ENCODE measurements at places on chromosomes 7 and 10. TPM values are rescaled to one million over a fixed set of nuclear protein-coding genes. Genes with fewer than 3 reads are reported as not detected.
A peak's percentile ranks its signal among the peaks of the same experiment; 100 is the strongest.

DNA sequence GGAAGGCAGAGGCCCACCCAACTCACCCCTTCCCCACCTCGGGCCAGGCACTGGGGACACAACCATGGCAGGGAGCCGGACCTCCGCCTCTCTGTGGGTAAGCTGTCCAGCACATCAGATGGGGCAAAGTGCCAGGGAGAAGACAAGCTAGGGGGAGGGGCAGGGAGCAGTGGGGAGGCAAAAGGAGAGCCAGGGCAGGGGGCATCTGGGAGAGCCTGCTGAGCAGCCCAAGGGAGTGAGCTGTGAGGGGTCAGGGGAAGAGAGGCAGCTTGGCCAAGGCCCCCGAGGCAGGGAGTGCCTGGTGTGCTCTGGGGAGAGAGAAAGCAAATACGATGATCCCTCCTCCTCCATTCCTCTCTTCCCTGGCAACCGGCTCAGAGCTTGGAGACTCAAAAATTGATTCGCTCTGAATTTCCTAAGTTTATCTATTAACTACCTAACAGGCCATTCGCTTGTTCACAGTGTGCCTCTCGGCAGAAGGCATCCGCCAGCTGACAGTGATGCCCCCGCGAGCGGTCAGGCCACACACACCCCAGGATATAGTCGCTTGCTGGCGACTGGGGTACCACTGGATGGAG, 4.5 kb downstream of the CAMK2B start:
- H3K36me3 ChIP-seq: no peaks in the 10 kb centered on the region
- peaks cover 2% of the 10 kb centered on the region for H3K4me1 ChIP-seq
- H3K27me3 ChIP-seq: peaks cover 44% of the 10 kb centered on the region
- H3K4me3 ChIP-seq: no peak overlapping the region

The FKBP6 gene
- not detected for total RNA-seq

The RHOBTB1 gene
- total RNA-seq: 0.30 TPM

- DNase-seq: no peak
- H3K27ac ChIP-seq: no peak overlapping the region
- H3K4me1 ChIP-seq: no peaks in the 10 kb centered on the region
- no peaks in the 10 kb centered on the region for H3K36me3 ChIP-seq
- no peak overlapping the region for H3K4me3 ChIP-seq
Observed at GRCh38 chr7:15669443-15670090, 16.9 kb downstream of the MEOX2 start.

The KIAA1549 gene
- total RNA-seq: 1.3 TPM

DNA sequence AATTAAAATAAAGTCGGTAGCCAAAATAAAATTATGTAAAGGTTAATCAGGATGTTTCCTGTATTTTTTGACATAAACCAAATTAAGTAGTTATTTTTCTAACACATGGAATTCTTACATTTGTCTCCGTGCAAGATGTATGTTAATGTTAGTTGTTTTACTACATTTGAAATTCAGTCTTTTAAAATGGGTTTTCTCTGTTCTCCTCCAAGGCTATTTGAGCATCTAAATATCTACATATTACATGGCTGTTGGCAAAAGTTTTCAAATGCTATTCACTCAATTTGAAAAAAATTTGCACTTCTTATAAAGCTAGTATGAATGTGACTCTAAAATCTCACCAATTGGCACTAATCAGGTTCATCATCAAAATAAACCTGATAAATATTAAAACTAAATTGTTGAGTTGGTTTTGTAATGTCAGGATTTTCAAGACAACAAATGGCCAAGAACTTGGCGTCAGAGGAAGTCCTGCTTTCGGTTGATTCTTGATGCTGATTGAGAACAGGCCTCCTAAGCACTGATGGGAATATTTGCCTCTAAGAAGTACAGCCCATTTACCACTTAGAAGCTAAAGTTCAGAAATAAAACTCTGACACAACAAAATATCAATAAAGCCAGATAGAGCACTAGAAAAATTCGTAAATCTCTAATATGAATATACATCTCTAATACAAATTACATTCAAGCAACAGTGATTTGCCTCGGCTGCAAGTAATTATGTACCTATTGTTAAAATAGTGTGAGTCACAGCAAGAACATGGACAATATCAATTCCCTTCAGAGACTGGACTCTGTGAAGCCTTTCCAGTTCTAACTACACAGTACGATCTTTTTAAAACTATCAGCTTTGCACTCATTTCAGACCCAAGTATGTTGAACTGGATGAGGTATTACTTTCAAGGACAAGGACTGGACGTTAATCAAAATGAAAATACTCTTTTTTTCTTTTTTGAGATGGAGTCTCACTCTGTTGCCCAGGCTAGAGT, 733.1 kb upstream of the C7orf33 start:
- no peak for DNase-seq
- no peaks in the 10 kb centered on the region for H3K36me3 ChIP-seq
- no peak overlapping the region for H3K4me3 ChIP-seq
- no peak overlapping the region for H3K27ac ChIP-seq

DNA sequence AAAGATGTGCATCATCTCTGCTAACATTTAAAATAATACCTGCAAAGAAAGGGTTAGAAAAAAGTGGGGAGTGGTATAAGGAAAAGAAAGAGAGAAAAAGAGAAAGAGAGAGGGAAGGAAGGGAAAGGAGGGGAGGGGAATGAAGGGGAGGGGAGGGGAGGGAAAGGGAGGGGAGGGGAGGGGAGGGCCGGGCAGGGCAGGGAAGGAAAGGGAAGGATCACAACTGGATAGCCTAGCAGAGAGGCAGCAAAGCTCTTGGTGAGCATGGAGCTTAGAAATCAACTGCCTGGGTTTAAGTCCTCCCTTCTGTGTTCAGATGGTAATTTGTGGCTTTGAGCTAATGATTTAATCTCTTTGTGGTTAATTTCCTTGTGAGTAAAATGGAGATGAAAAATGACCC, 5.4 kb upstream of the FAM237B start:
- no peak overlapping the region for H3K4me3 ChIP-seq
- DNase-seq: no peak
- H3K36me3 ChIP-seq: no peaks in the 10 kb centered on the region
- H3K4me1 ChIP-seq: no peaks in the 10 kb centered on the region
- H3K27me3 ChIP-seq: peaks cover 25% of the 10 kb centered on the region

GRCh38 chr10:24952707-24953645, 570 bp upstream of the PRTFDC1 start:
- peak overlapping the region; percentile 64 for H3K4me3 ChIP-seq
- H3K36me3 ChIP-seq: no peaks in the 10 kb centered on the region
- H3K4me1 ChIP-seq: peaks cover 9% of the 10 kb centered on the region
- peaks cover 10% of the 10 kb centered on the region for H3K27me3 ChIP-seq

The BMPER gene
- total RNA-seq: not detected

DNA sequence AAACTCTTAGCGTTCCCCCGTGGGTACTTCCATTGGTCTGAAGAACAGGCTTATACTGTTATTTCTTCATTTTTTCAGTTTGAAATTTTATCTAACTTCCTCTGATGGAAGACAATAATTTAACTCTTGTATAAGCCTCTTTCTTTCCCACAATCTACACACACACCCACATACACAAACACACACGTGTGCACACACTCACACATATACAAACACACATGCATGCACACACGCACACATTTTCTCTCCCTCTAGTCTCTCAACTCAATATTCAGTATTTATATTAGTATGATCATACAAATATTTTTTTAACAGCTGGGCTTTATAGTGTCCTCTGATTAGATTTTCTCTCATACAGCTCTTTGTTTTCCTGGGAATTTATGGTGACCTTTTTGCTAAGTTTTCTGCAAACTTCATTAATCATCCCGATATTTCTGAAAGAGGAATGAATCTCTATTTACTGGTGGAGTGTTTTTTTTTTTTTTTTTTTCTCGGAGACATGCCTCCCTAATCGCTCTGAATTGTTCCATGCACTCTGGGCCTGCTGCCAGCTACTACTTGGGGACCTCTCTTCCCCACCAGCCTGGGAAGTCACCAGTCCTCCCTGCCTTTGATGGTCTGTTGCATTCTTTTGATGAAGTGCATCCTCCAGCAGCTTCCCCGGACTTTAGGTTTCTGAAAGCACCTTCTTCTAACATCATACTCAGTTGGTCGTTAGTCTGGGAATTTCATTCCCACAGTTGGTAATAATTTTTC, 75.5 kb downstream of the ZNF777 start:
- no peak overlapping the region for H3K27ac ChIP-seq
- no peaks in the 10 kb centered on the region for H3K36me3 ChIP-seq
- no peak for DNase-seq
- H3K4me3 ChIP-seq: no peak overlapping the region
- no peaks in the 10 kb centered on the region for H3K4me1 ChIP-seq
- H3K27me3 ChIP-seq: peaks cover 10% of the 10 kb centered on the region

GRCh38 chr10:14573666-14574261, 200.9 kb downstream of the FAM107B start:
- no peak overlapping the region for H3K4me3 ChIP-seq
- no peaks in the 10 kb centered on the region for H3K27me3 ChIP-seq
- H3K27ac ChIP-seq: peak overlapping the region; percentile 76
- peaks cover 65% of the 10 kb centered on the region for H3K4me1 ChIP-seq
- H3K36me3 ChIP-seq: peaks cover 78% of the 10 kb centered on the region

The CDC14C gene
- total RNA-seq: not detected

The MRLN gene
- not detected for total RNA-seq

DNA sequence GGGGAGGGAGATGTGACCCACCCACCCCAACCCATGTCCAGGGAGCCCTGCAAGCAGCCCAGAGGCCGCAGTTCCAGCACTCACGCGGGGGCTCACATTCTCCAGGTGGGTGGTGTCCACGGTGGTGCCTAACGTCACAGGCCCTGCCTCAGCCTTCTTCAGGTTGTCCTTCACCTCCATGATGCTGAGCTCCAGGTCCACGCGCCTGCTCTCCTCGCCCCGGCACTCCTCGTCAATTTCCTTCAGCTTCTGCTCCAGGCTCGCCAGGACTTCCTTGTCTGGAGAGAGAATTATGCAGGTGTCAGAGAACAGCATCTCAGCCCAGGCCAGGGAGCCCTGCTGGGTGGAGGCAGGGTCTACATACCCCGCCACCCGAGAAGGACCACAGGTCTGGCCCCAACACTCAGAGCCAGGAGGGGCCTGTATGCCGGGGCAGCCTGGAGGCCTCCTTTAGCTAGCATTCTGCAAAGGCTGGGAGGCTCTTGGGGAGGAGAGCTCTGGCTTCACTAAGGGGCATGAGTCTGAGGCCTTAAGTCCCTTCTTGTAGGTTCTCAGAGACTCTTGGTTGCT, 58.2 kb downstream of the VWA2 start:
- no peak overlapping the region for H3K4me3 ChIP-seq
- H3K4me1 ChIP-seq: no peaks in the 10 kb centered on the region
- no peaks in the 10 kb centered on the region for H3K27me3 ChIP-seq
- H3K36me3 ChIP-seq: peaks cover 17% of the 10 kb centered on the region

DNA sequence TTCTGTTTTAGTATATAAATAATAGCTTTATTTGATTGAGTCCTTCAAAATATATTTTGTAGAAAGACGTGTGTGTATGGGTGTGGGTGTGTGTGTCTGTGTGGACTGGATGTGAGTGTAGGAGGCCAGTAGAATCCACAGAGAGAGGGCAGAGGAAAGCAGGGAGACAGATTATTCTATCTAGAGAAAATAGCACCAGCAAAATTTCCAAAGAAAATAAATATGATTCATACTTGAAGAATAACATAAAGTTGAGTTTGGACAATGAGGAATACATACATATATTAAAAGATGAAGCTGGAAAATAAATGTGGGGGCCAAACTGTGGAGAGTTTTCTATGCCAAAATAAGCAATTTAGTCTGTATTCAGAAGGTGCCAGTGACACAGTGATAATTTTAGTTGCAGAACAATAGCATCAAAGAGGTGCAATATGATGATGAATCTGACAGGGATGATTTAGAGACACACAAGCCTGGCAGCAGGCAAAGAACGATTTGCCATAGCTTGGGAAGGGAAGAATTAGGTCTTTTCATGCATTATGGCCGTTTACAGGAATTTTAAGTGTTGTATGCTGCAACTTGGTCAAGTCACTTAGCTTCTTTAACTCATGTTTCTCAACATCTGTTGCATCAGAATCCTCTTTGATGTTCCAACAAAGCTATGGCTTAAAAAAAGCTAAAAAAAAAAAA, 121.3 kb downstream of the SEMA3A start:
- no peak for DNase-seq
- H3K27me3 ChIP-seq: no peaks in the 10 kb centered on the region
- no peak overlapping the region for H3K4me3 ChIP-seq
- H3K27ac ChIP-seq: no peak overlapping the region
- no peaks in the 10 kb centered on the region for H3K36me3 ChIP-seq

- no peak for DNase-seq
- H3K36me3 ChIP-seq: no peaks in the 10 kb centered on the region
- H3K4me3 ChIP-seq: no peak overlapping the region
- peaks cover 7% of the 10 kb centered on the region for H3K27me3 ChIP-seq
Observed at GRCh38 chr7:121279822-121280221, 49.0 kb upstream of the WNT16 start.

DNA sequence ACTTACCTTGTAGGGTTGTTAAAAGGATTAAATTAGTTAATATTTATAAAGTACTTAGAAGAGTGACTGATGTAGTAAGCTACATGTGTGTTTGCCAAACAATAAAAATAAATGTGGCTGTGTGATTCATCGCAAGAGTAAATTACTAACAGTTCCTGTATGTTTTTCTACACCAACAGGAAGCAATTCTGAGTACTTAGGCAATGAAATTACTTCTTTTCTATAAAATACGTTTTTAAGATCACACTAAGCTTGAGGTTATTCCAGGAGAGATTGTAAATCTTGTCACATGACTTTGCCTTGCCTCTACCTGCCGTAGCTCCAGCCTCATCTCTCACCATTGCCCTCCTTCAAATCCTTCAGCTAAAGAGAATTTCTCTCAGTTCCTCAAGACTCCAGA, 18.1 kb upstream of the GSTK1 start:
- no peaks in the 10 kb centered on the region for H3K27me3 ChIP-seq
- H3K27ac ChIP-seq: peak overlapping the region; percentile 82
- peaks cover 28% of the 10 kb centered on the region for H3K36me3 ChIP-seq
- DNase-seq: no peak
- peak overlapping the region; percentile 27 for H3K4me3 ChIP-seq

The NUTM2E gene
- not detected for total RNA-seq

The NPY4R2 gene
- not detected for total RNA-seq

The AQP1 gene
- not detected for total RNA-seq

DNA sequence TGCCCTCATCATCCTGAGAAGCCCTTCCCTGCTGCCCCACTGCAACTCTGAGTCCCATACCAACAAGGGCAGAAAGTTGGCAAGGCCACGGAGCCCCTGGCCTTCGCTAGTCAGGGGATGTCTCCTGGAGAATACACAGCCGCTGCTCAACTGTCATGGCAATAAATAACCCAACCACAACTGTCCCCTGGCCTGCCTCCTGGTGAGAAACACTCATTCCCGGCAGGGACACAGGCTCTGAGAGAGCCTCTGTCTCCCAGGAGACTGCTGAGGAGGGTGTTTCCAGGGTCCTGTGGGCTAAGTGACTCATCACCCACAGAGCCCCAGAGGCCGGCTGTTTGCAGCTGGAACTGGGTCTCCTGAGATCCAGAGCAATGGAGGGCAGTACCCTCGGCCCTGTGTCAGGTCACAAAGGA, 354.1 kb downstream of the TNS3 start:
- H3K27me3 ChIP-seq: no peaks in the 10 kb centered on the region
- DNase-seq: no peak
- no peak overlapping the region for H3K4me3 ChIP-seq
- H3K4me1 ChIP-seq: no peaks in the 10 kb centered on the region
- H3K36me3 ChIP-seq: no peaks in the 10 kb centered on the region
